ENCODE measurements at places on chromosomes 2 and 18.

GRCh38 chr2:105257981-105258380, 16.4 kb downstream of the GPR45 start:
- no peak for DNase-seq

DNA sequence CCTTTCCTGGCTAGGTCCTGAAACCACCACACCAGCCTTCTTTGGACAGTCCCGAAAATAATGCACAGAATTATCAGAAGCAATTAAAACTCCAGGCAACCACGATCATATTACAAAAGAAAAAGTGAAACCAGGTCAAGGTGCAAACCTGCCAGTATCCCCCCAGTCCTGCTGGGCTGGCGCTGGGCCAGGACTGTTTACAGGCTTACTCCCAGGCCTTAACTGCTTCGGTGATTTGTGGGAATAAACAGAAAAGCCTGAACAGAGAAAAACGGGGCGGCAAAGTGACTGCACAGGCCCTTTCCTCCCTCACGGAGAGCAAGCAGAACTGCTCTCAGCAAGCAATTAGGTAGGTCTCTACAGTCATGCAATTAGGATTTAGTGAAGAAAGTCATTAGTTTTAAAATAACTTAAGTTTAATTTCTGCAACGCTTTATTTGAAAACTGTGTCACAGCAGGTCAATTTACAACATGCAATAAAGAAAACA, 1.3 kb downstream of the HDAC4 start:
- no peak for DNase-seq

DNA sequence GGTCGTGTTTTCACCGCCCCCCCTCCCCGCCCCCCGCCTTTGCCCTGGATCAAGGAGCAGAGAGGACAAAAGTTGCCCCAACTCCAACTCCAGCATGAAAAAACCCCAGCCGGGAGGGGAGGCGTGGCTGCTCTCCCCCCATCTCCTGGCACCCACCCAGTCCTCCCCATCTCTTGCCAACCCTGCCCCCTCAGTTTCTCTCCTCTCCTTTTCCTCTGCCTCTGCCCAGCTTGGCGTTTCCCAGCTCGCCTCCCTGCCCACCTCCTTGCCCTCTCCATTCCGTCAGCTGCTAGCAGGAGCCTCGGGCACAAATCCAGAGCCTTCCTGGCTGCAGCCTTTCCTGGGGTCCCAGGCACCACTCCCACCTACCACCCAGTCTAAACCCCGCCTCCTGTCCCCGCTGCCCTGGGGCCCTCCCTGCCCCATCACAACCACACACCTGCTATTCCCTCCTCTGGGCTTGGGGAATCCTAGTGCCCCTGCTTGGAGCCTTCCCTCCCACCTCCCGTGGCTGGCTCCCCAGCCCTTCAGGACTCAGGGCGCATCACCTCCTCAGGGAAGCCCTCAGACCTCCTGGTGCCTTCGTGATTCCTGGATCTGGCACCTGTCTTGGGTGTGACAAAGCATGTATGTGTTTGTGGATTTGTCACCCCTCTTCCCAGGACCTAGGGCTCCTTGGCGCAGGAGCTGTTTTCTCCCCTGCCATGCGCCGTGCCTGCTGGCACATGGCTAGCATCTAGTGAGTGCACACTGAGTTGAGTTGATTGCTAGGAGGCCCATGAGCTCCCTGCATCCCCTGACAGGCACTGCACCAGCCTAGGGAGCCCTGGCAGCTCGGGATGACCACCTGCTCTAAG, 209.1 kb downstream of the TFCP2L1 start:
- no peak for DNase-seq

DNA sequence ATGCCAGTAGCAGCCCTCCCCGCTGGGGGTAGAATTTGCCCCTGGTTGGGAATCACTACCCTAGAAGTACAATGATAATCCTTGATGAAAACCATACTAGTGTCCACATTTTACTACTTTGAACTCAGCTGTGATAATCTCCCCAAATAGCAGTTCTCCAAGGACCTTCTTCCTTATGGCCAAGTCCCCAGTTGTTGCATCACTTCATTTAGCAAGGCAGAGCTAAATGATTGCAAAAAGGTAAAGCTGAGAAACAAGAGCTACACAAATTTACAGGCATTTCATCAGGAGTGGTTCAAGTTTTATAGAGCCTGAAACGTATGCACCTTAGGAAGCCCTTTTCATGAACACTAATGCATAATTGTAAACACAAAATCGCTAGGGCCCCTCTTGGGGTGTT, 44.9 kb upstream of the REL start:
- no peak for DNase-seq

DNA sequence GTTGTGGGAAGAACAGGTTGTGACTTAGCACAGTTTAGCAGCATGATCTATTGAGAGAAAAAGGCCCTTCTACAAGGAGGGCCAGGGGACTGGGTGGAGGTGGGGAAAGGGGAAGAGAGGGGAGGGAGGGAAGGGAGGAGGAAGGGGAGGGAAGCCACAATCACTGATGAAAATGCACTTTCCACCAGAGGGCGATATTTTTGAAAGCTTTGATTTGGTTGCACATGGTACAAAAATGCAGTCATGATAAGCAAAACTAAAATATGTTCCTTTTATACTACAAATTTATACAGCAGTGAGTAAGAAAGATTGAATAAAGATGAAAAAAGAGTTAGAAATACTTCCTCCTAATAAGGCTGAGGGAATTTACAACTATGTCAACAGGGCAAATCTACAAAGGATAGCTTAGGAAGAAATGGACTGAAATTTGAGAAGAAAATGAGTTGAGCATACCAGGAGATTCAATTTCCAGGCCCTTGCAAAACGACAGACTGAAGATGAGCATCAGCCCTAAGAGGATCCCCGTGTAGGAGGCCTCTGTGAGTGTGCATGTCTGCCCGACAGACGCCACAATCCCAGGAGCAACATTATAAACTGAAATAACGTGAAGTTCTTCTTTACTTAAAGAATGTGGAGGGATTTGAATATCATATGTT, 17.2 kb downstream of the SH3YL1 start:
- DNase-seq: no peak

DNA sequence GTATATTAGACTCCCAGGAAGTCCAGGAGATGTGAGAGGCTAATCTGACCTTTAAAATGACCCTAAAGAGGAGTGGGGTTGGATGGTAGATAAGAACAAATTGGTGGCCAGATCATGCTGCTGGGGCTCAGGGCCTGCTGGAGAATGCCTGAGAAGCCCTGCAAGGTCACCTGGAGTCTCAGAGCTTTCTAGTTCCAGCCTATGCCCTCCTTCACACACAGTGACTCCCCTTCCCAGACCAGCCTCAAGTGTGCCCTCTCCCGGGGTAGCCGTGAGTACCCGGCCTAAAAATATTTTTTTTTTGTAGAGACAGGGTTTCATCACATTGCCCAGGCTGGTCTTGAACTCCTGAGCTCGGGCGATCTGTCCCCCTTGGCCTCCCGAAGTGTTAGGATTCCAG, 44.2 kb upstream of the FZD5 start:
- DNase-seq: no peak

DNA sequence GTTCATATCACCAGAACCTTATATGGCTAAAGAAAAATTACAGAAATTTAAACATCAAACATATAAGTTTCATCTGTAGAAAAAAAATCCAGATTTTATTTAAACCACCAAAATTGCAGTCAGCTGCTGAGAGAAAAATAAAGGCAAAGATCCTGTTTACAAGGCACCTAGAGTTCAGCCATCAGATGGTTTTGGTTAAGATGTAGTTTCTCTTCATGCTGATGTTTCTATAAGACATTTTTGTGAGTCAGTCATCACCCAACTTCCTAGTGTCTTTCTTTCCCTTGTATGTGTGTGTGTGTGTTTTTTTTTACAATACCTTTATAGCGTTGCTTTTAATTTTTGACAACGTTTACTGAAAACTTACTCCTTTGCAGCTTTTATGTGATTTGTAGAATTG, 26.1 kb upstream of the MMADHC start:
- DNase-seq: no peak

- DNase-seq: no peak
Measured at GRCh38 chr18:1751249-1751648, 820.1 kb downstream of the METTL4 start.

- no peak for DNase-seq
Measured at GRCh38 chr2:155350783-155351580, 652.5 kb downstream of the KCNJ3 start.

GRCh38 chr18:44826418-44827259, 146.0 kb downstream of the SETBP1 start:
- DNase-seq: no peak

DNA sequence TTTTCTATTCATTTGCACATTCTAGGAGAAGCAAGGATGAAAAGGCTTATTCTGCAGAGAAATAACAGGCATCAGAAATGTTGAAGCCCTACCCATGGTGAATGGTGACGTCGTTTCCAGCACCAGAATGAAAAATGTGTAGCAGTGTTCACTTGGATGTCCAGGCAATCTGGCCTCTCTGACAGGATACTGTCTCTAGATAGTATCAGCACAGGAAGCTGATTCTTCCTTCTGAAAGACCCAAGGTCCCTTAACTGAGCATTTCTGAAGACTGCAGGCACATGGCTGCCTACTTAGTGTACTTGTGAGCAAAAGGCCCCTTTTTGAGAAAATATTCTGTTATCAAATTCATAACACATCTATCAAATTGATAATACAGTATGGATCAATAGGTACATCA, 234.1 kb downstream of the XIRP2 start:
- DNase-seq: no peak

GRCh38 chr18:76588601-76589226, 93.7 kb upstream of the ZNF516 start:
- no peak for DNase-seq

DNA sequence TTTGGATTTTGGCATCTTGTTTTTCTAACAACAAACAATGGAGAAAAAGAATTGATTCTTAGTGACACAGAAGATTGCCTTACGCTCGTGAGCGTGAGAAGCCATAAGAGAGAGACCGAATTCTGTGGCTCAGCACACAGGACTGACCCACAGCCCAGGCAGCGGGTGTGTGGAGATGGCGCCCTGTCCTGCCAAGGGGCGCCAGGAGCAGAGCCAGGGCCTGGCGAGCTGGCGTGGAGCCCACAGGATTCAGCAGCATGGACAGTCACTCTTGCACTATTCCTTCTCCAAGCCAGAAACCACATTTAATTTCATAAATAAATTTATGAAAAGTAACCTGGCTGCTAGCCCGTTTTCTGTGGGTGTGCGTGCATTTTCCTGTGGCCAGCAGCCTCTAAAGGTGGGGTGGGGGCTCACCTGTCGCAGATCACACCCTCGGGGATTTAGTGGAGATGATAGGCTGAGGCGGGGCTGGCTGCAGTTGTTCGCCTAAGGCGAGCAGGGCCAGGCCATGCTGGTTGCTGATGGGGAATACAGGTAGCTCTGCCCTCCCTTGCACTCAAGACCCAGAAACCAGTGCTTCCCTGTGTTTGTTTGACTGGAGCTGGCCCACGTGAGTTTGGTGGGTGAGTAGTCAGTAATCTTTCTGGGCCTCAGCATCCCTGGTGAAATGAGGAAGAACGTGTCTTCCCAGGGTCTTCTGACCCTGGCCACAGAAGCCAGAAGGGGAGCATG, 46.2 kb downstream of the FAM168B start:
- DNase-seq: no peak

GRCh38 chr2:187709065-187709464, 154.8 kb upstream of the TFPI start:
- no peak for DNase-seq

DNA sequence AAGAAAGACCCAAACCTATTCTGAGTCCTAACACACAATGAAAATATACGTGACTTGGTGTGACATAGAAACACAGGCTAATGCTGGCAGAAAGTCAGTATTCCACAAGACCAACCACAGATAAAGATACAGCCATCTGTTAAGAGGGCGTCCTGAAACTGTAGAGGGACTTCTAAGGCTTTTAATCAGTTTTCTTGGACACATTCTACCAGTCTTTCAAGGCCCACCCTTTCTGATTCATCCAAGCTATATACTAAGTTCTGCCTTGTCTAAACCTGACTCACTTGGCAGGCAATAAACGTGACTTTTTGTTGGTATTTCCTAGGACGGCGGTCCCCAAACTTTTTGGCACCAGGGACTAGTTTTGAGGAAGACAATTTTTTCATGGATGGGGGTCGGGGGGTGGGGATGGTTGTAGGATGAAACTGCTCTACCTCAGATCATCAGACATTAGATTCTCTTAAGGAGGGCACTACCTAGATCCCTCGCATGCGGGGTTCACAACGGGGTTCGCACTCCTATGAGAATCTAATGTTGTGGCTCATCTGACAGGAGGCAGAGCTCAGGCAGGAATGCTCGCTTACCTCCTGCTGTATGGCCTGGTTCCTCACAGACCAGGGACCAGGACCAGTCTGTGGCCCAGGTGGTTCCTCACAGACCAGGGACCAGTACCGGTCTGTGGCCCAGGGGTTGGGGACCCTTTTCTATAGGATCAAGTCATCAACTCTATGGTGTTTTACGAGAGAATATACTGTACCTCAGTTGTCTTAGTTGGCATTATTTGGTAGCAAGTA, 61.4 kb downstream of the SP3 start:
- DNase-seq: no peak

DNA sequence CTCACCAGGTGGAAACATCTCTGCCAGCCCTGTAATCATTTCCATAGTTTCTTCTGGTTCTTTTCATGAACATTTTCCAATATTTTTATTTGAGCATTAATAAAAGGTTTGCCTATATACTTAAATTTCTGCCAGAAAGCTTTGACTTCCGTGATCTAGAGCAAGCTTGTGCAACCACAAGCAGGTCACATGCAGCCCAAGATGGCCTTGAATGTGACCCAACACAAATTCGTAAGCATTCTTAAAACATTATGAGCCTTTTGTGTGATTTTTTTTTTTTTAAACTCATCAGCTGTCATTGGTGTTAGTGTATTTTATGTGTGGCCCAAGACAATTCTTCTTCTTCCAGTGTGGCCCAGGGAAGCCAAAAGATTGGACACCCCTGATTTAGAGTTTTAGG, 51.6 kb downstream of the NEDD4L start:
- DNase-seq: no peak

All from stimulated activated CD4-positive, alpha-beta T cell treated with anti-CD3 and anti-CD28 coated beads, Interleukin-2, amount 100 ng/mL, for 4 hours (primary cell).